Amniotic stem cell (primary cell): ENCODE measurements at places on chromosomes 3 and 15.
A peak's percentile ranks its signal among the peaks of the same experiment; 100 is the strongest.

- DNase-seq = no peak
Observed at GRCh38 chr15:71124937-71125790, 9.9 kb downstream of the THSD4 start.

DNA sequence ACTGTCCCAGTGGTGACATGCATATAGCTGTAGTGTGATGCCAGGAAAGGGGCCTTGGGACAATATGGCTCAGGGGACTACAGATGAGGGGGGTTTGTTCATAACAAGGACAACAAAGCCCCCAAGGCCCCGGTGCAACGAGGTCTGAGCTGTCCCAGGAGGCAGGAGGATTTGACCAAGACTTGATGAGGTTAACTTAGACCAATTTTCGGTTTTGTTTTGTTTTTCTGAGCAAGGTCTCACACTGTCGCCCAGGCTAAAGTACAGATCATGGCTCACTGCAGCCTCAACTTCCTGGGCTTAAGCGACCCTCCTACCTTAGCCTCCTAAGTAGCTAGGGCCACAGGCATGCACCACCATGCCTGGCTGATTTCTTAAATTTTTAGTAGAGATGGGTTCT lies 23.8 kb downstream of the EFCAB12 start:
- no peak for DNase-seq

- DNase-seq = no peak
Observed at GRCh38 chr15:57149196-57149595, 227.1 kb upstream of the CGNL1 start.

DNA sequence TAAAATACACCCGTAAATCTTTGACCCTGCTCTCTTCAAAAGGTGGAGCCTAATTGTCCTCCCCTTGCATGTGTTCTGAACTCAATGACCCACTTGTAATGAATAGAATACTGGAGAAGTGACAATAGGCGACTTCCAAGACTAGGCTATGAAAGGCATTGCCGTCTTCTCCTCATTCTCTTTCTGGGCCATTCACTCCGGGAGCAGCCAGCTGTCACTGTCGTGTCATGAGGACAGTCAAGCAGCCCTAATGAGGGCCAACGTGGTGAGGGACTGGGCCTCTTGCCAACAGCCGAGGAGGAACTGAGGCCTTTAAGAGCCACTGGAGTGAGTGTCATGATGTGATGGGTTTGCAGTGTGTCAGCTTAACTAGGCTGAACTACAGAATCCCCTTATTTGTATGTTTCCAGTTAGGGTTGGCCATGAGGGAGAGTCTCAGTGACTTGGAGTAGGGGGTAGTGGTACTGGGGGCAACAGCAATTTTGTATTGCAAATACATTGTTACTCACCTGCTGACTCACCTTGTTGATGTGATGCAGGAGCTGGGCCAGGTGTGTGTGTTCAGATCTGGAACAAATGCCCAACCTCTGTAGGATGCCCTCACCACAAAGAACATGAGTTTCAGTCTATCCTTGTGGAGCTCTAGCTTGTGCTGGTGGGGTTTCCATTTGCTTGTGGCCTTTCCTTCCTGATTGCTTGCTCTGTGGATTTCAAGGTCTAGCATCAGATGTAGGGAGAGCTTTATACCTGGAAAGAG lies 188.5 kb upstream of the PROK2 start:
- no peak for DNase-seq

- DNase-seq = peak; percentile 6
Observed at GRCh38 chr15:28975766-28976179, 90.0 kb downstream of the APBA2 start.

- peak; percentile 51 for DNase-seq
Observed at GRCh38 chr3:64295594-64295993, 70.3 kb upstream of the PRICKLE2 start.

DNA sequence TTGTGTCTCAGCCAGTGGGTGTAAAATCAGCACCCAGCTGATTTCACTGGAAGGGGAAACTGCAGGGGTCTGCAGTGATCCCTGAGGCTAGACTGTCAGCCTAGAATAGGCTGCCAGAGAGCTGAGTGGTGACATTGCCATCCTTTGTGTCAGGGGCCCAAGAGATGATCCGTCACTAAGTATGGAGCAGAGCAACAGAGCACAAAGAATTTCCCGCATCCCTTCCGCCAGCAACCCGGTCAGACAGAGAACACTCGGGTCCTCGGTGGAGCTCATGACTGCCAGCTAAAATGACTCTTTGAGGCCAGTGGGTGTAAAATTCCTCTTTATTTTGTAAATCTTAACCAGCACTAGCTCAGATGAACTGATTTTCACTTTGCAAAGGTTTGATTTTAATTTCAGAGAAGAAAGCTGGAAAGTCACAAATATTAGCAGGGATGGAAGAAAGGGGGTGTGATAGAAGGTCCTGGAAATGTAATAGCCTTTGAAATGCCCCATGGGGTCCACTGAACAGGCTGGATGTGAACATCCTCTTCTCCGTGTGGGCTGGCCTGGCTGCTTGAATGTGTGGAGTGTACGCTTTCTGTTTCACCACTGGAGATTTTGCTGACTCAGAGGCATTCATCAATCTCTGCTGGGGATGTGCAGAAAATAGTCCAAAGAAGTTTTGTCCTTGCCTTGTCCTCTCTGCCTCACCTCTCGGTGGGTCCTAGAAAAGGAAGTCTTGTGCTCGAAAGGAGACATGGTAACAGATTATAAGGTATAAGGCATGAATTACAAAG lies 138.8 kb downstream of the SV2B start:
- no peak for DNase-seq

DNA sequence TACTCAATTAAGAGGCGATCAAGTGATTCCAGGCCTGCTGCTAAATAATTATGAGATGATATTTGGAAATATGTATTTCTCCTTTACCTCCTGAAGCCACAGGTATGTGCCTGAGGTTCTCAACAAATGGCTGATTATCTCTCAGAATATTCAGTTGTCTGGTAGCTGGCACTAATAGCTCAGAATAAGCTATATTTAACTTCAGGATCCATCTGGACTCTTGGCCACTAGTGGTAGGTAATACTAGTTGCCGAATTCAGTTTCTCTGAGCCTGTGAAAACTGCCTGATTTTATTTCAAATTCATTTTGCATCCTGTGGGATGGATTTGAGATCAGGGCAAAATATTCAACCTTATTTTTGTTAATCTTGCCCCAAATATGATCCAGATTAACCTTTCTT lies 499.0 kb downstream of the DIPK2A start:
- DNase-seq = no peak
